Cortex of kidney (tissue), 1 donor: ENCODE measurements at places on chromosomes 1 and 21.

GRCh38 chr1:23558872-23559135 lies 497 bp downstream of the ID3 start:
- DNase-seq = no peak

GRCh38 chr1:172940174-172940855 lies 110.4 kb downstream of the TNFSF18 start:
- no peak for DNase-seq

GRCh38 chr1:204080163-204080903 lies 7.4 kb downstream of the SOX13 start:
- DNase-seq = no peak

- DNase-seq = no peak
These were observed 105.5 kb downstream of the HHAT start for GRCh38 chr1:210434223-210434622.

DNA sequence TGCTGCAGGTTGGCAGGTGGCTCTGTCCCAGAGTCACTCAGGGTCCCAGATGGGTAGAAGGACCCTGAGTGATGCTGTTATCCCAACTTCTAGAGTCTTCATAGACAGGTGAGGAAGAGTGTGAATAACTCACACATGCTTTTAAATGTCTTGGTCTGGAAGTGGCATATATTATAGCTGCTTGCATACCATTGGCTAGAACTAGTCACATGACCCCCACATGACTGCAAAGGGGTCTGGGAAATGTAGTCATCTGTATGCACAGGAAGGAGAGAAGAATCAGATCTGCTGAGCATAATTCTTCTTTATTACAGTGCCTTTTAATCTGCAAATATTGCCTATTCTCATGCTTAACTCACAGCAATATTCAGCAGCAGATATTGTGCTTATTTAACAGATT lies 28.2 kb upstream of the KLHDC7A start:
- DNase-seq = no peak

DNA sequence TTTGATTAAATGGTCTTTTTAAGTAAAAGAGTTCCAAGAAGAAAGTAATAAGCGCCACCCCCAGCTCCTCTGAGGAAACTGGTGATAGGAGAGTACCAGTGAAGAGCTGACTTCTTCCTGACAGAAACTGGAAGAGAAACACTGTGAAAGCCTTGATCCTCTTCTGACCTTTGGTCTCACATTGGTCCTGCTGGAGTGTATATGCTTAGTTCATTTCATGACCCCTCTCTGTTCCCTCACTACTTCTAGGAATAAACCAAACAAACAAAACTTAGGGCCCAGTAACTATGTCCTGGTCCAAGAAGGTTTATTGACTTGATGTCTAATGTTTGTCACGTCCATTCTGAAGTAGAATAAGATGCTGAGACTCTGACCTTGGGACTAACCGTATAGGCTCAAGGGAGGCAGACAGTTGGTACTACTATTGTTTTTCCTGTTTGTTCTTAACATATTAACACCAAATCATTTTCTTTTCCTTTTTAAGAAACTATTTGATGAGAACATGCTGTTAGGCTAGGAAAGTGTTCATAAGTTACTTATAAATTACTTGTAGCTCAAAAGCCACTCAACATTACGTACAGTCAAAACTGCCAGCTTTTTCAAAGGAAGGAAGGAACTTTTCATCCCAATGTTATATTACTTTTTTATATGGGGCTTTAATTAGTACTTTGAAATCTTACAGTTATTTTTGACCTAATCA lies 57.9 kb downstream of the MIER1 start:
- DNase-seq = no peak

GRCh38 chr1:13674377-13674776 lies 25.6 kb upstream of the PRDM2 start:
- no peak for DNase-seq

- DNase-seq = no peak
These were observed 19.6 kb upstream of the LAMC2 start for GRCh38 chr1:183166454-183166853.

- no peak for DNase-seq
These were observed 55.5 kb downstream of the TRIM11 start for GRCh38 chr1:228350831-228351781.

- no peak for DNase-seq
These were observed 17.5 kb upstream of the ALPL start for GRCh38 chr1:21491488-21492355.
